Amniotic stem cell (primary cell): ENCODE measurements at places on chromosomes 5 and 9.

GRCh38 chr5:103360475-103360874 lies 101.9 kb downstream of the MACIR start:
- DNase-seq: no peak

DNA sequence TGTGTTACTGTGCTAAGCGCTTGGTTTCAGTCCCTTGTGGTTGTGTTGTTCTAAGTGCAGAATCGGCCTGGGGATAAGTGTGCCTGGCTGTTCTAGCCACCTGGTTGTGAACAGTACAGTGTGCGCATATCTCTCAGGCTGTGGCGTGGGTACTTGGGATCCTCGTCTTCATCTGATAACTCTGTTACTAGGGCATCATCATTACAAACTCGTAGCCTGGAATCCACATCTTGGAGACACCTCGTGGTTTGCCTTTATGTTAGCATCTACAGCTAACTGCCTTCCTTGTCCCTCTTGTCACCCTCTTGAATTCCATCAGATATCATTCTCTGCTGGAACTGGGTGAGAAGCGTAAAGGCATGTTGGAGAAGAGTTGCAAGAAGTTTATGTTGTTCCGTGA lies 41.5 kb downstream of the SPTAN1 start:
- DNase-seq: no peak

DNA sequence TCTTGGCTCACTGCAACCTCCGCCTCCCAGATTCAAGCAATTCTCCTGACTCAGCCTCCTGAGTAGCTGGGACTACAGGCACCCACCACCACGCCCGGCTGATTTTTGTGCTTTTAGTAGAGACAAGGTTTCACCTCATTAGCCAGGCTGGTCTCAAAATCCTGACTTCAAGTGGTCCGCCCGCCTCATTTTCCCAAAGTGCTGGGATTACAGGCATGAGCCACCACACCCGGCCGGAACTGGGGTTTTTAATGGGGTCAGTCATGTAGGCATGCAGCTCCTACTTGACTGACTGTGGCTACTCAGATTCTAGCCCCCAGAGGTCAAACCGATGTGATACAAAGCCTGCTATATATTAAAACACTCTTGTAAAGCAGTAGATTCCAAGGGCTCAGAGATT lies 631.7 kb downstream of the MAT2B start:
- DNase-seq: no peak

GRCh38 chr5:120504057-120504456 lies 40.0 kb downstream of the PRR16 start:
- no peak for DNase-seq

GRCh38 chr9:131320031-131320685 lies 30.6 kb downstream of the PLPP7 start:
- DNase-seq: no peak

GRCh38 chr5:20694121-20694520 lies 706.1 kb upstream of the CDH18 start:
- no peak for DNase-seq

DNA sequence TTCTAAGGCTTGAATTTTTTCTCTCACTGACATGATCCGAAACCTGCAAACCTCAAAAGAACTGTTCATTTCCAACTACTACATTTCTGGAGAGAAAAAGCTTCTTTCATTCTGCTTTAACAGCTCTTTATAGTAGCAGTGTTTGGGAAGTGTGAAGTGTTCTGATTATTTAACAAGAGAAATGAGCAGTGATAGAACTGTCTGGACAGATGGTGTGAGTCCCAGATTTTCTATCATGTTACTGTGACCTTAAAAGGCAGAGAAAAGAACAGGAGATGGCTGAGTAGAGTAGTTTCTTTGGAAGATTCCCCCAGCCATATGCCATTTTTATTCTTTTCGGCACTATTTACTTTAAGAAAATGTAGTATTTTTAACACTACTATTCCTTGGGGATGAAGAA lies 41.3 kb upstream of the TAL2 start:
- DNase-seq: no peak

DNA sequence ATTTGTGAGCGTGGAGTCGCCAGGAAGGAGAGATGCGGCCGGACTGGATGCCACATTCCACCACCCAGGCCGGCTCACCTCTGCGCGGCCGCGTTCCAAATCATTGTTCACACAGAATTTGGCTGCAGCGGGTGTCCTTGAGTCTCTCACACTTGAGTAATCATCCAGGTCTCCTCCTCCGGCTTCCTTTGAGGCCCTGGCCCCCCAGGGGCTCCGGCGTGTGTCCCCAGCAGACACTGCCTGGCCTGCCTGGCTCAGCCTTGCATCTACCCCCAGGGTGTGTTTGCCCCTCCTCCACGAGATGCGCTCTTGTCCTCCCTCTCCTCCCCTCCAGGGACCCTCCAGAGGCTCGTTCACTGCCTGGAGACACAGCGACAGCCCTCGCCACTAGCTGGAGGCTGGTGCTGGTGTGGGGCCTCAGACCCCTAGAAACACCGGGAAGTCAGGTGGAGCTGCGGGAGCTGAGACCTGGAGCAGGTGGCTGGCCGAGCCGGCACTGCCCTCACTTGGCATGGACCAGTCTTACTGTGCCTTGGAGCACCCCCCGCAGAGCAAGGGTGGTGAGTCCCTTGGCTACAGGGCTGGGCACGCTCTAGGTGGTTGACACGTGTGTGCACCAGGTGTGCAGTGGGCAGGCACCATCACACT lies 7.0 kb upstream of the SLC9A3 start:
- no peak for DNase-seq

DNA sequence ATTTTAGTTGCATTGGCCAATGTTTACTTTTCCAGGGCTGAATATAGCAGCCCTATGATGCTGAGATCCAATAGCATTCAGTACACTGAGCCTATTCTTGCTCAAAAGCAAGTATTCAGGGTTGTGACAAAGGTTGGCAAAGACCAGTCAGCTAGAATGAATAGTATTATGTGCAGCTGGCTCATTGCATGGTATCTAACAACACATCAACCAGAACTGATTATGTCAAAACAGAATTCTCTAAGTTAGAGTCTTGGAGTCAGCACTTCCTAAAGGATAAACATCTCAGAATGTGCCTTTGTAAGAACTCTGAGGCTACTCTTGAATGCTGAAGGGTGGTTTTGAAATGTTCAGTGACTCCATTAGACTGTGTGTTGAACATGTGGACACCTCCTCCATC lies 774.5 kb upstream of the RGMB start:
- no peak for DNase-seq

GRCh38 chr5:133754575-133755169 lies 142.3 kb upstream of the FSTL4 start:
- no peak for DNase-seq

DNA sequence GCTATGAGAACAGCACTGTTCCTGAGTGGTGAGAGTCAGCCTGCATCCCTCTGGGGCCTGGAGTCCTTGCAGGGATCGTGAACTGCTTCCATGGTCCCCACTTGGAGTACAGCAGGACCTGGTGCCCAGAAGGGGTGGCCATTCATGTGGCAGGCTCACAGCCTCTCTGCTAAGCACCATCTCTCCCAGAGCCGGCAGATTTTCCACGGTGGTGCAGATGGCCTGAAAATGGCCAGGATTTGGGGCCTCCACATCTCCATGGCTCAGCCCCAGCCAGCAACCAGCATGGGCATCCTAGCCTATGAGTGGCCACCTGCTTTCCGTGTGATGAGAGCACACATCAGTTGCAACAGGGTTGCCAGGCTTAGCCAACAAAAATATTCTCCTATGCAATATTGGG lies 33.9 kb upstream of the SEMA4D start:
- DNase-seq: no peak

- DNase-seq: no peak
Observed at GRCh38 chr5:32098890-32099310, 75.2 kb downstream of the GOLPH3 start.

DNA sequence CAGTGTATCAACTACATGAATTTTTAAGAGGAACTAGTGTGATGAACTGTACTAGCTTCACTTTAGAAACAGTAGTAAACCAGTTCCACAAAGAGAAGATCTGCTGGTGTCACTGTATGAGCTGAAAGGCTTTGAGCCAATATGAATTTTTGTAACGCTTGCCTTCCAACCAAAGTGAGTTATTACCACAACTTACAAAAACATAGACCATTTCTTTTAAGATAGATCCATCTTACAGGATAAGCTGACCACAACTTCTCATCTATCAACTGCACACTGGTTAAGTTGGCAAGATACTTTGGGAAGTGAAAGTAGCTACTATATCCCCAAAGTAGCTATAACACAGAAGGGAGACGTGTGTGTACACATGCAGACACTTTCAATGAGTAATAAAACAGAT lies 849.6 kb upstream of the DMAC1 start:
- no peak for DNase-seq

DNA sequence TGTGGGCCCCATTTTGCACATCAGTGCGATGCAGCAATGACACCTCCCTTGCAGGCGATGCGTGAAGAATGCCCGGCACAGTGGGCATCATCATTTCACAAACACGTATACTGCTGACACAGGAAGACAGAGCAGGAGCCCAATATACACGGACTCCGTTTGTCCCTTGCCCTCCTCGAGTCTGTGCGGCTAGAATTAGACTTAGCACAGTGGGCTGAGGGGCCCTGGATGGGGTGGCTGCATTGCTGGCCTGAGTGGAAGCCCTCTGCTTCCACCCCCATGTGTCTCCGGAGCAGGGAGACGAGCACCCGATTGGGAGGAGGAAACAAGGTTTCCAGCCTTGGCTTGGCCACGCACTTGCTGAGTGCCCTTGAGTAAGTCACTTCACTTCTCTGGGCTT lies 40.8 kb downstream of the GSN start:
- DNase-seq: no peak

DNA sequence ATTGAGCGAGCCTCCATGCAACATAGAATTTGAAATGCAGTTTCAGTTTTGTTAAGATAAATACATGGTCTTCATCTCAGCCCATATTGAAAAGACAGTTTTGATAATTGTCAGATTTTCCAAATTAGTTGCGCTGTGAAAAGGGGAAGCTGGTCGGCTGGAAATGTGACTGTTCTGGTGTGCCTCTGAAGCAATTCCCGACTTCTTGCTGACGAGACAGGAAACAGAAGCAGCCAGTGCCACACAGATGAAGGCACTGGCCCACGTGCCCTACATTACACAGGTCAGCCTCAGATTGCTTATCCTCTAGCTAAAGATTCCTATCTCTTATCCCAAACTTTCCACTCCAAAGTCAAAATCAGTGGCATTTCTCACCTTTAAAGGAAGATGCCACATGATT lies 214.1 kb upstream of the TLE4 start:
- DNase-seq: no peak

- DNase-seq: no peak
Observed at GRCh38 chr9:93815135-93815534, 140.0 kb downstream of the BARX1 start.

DNA sequence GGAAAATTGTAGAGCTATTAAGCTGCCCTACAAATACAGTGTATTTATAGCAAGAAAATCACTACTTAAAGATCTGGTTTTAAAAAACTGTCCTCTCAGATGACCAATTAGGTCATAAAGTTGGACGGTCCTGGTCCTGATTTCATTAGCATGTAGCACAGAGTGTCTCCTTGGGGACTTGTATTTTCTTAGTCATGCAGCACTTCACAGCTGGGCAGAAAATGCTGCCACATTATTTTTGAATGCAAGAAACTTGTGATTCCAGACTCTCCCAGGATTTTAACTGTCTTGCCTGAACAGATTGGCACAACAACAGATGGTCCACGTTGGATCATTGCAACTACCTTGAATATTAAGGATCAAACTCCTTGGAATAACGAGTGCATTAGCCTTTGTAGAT lies 348.1 kb upstream of the SGCD start:
- no peak for DNase-seq

- no peak for DNase-seq
Observed at GRCh38 chr9:38196714-38197113, 127.7 kb upstream of the SHB start.

- no peak for DNase-seq
Observed at GRCh38 chr9:4098031-4098430, 201.8 kb downstream of the GLIS3 start.

- no peak for DNase-seq
Observed at GRCh38 chr9:84996029-84996428, 326.5 kb downstream of the NTRK2 start.

- DNase-seq: no peak
Observed at GRCh38 chr5:124905256-124906130, 159.1 kb upstream of the ZNF608 start.

GRCh38 chr5:14700478-14701436 lies 36.2 kb downstream of the OTULIN start:
- DNase-seq: no peak

- DNase-seq: no peak
Observed at GRCh38 chr5:60649288-60649917, 50.6 kb downstream of the DEPDC1B start.

DNA sequence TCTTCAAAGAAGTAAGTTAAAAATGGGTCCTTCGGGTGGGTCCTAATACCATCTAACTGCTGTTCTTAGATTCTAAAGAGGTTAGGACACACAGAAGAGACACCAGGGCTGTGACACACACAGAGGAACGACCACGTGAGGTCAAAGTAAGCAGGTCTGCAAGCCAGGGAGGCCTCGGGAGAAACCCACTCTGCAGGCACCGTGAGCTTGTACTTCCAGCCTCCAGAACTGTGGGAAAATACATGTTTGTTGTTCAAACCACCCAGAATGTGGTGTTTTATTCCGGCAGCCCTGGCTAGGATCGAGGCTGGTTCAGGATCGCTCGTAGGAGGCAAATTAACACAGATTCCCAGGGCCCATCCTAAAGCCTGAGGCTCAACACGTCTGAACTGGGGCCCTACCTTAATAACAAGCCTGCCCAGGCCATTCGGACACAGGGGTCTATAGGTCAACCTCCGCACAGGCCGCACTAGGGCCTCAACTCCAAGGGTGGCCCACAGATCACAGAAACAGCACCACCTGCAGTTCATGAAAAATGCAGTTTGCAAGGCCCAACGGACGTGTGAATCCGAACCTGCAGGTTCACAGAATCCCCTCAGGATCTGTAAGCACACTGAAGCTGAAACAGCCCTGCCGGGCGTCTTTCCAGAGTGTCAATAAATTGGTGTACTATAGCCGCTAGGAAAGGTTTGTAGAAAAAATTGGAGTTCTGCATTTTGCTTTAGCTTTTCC lies 7.1 kb downstream of the MED10 start:
- DNase-seq: no peak

DNA sequence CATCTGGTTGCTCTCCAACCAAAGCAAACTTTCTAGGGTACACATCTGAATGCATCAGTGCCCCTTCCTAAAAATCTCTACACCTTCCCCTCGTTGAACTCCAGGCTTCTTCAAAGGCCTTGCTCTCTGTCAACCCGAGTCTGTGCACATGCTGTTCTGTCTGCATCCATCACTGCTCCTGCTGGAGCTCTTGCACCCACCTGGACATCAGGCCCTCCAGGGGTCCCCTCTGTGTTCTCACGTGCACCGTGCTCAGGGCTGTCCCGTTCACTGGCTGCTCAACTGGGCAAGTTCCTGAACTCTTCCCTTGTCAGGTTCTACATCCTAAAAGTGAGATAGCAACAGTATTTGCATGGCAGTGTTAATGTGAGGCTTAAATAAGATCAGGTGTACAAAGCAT lies 62.7 kb upstream of the ANGPTL2 start:
- DNase-seq: no peak

- DNase-seq: no peak
Observed at GRCh38 chr5:30343707-30344106, 849.8 kb upstream of the CDH6 start.

- DNase-seq: no peak
Observed at GRCh38 chr9:123338710-123339665, 17.0 kb upstream of the CRB2 start.
